CD4-positive, alpha-beta T cell treated with Interferon alpha-2 for 1 hour (primary cell): ENCODE measurements at places on chromosomes 12 and 14.

GRCh38 chr12:47234576-47235141, 154.9 kb upstream of the AMIGO2 start:
- DNase-seq, result no peak

- no peak for DNase-seq
These were observed 18.3 kb downstream of the BMP4 start for GRCh38 chr14:53938136-53938837.

GRCh38 chr12:34526946-34527345, 504.6 kb downstream of the ALG10 start:
- DNase-seq, result no peak

- DNase-seq, result no peak
These were observed 4.9 kb downstream of the AQP5 start for GRCh38 chr12:49966511-49967041.

DNA sequence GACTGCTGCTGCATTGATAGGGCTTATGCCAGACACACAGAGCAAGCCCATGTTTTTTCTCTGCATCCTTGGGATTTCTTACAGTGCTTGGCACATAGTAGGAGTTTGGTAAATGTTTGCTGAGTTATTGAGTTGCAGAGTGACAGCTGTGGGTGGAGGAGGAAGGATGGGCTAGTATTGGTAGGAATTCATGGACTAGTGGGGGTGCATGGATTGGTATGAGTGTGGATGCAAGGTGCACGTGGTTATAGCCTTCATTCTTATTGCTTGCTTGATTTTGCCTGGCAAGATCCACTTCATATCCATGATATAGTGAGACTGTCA, 11.4 kb downstream of the RGS6 start:
- DNase-seq, result no peak

DNA sequence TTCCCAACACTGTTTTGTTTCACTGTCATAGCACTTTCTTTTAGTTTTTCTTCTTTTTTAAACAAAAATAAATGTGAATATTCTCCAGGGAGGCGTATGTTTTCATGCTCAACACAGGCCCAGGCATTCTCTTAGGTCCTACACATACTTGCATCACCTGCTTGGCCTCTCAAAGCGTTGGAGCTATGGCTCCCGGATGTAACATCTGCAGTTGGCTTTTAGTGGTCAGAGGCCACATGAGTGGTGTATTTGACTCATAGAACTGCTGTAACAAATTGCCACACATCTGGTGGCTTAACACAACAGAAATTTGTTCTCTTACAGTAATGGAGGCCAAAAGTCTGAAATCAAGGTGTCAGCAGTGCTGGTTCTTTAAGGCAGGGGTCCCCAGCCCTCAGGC, 44.6 kb upstream of the VRK1 start:
- DNase-seq, result no peak
